Stimulated activated CD4-positive, alpha-beta T cell treated with anti-CD3 and anti-CD28 coated beads, Interleukin-4, amount 100 ng/mL, for 4 hours (primary cell): ENCODE measurements at places on chromosomes 2 and 18.

DNA sequence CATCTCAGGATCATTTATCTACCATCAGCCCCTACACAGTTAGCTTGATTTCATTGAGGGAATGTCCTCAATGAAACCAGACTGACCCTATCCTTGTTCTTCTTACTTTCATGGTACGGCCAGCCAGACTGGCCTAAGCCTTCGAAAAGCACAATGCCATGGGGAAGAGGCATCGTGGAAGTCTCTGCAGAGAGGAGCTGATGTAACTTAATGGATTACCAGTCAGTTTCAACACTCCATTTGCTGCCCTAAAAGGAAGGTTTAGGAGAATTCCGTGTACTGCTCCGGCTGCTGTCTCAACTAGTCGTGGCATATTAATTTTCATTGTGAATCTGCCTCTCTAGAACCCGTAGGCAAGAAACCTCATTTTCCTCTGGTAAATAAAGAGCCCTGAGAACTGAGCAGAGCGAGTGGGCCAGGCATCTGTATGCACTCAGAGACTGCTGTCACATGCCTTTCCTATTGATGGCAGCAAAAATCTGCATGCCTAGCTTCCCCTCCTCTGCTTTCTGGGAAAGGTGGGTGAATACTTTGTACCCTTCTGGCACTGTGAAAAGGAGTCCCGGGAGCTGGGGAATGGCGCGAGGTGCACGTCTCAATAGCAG, 184.9 kb downstream of the KLHL29 start:
- DNase-seq, result no peak

DNA sequence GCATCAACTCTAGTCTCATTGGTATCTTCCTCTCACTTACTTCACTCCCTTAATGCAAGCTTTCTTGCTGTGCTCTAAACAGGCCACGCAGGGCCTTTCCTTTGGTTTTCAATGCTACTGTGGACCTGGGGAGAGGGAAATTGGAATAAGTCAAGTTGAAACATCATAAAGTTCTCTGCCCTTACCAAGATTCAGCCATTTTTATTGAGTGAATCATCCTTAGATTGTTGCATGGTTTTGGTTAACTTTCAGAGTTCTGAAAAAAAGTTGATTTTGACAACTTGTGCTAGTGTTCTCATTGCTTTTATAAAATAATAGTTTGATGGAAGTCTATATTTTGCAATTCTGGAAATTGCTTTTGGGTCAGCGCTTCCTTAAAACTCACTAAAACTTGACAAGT, 852.8 kb upstream of the ACVR2A start:
- DNase-seq, result no peak

DNA sequence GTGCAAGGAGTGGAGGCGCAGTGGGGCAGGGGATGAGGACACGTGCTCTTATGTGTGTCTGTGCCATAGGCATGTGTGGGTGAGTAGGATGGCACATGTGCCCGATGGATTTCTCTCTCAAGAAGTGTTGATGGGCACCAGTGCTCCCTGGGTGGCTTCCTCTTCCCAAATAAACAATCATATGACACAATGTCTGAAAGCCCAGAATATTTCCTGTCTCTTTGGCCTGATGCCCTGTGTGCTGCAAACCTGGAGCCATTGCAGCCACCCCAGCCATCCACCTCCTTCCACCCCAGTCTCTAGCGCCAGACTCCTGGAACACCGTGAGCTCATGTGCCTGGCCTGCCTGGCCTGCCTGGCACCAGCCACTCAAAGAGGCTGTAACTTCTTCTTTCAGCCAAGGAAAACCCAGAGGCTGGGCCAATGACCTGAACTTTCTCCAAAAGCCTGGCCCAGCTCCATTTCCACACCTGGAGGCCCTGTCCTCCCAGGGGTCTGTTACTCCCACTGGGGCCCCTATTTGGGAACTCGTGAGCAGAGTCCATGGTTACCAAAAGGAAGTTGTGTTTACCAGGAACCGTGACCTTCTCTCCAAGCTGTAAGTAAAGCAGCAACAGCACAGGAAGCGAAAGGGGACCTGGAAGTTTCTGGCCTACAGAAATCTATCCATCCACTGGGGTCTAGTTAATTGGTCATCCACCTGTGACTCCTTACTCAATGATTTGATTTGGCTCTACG, 9.5 kb upstream of the ZBTB7C start:
- no peak for DNase-seq

GRCh38 chr2:127371037-127371436, 16.7 kb downstream of the MAP3K2 start:
- DNase-seq, result no peak

- no peak for DNase-seq
Observed at GRCh38 chr2:85781013-85781332, 27.2 kb downstream of the ATOH8 start.
